Thoracic aorta (tissue), 2 donors: ENCODE measurements at places on chromosomes 12 and 14. TPM values are rescaled to one million over a fixed set of nuclear protein-coding genes. Genes with fewer than 3 reads are reported as not detected.

- DNase-seq = no peak
Observed at GRCh38 chr12:77153706-77154105, 88.3 kb upstream of the E2F7 start.

GRCh38 chr14:59017285-59017965 is 171.0 kb upstream of the DAAM1 start:
- DNase-seq = no peak

DNA sequence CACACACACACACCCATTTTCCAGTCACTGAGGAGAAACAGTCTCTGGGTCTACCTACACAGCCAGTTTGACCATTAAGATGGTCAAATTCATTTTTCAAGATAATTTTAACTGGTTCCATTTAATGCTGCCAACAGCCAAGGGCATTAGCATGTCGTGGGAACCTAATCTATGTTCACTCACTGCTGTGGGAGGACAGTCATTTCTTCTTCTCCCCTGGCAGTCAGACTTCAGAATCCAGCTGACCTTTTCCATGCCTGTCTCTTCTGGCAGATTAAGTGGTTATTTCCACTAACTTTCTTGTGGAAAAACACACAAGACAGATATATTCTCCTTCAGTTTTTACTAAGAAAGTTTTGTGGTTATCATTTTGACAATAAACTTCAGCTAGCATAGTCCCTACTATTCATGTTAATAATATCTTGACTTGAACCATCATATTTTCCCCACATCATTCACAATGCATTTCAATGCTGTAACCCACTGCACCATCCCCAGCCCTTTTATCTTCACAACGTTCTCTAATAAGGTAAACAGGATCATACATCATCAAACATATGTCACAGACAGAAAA is 82.2 kb downstream of the DAD1 start:
- no peak for DNase-seq

GRCh38 chr12:74339211-74339610 is 198.4 kb upstream of the ATXN7L3B start:
- no peak for DNase-seq

GRCh38 chr12:114166362-114166761 is 200.2 kb upstream of the RBM19 start:
- DNase-seq = no peak

DNA sequence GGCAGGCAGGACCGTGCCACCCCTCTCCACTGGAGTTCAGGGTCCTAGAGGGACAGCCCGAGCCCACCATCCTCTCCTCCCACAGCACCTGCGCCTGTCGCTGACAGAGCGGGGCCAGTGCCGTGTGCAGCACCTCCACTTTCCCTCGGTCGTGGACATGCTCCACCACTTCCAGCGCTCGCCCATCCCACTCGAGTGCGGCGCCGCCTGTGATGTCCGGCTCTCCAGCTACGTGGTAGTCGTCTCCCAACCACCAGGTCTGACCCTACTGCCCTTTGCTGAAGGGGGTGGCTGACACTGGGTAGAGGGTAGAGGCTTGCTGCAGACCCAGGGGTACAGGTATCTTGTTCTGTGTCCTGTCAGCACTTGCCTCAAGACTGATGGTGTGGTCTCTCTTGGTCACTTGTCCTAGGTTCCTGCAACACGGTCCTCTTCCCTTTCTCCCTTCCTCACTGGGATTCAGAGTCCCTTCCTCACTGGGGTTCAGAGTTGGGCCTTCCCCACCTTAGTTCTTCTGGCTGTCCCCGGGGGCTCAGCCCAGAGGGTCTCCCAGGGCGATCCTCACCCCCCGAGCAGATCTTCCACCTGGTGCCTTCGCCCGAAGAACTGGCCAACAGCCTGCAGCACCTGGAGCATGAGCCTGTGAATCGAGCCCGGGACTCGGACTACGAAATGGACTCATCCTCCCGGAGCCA is 42.0 kb downstream of the SH2B3 start:
- DNase-seq = no peak

DNA sequence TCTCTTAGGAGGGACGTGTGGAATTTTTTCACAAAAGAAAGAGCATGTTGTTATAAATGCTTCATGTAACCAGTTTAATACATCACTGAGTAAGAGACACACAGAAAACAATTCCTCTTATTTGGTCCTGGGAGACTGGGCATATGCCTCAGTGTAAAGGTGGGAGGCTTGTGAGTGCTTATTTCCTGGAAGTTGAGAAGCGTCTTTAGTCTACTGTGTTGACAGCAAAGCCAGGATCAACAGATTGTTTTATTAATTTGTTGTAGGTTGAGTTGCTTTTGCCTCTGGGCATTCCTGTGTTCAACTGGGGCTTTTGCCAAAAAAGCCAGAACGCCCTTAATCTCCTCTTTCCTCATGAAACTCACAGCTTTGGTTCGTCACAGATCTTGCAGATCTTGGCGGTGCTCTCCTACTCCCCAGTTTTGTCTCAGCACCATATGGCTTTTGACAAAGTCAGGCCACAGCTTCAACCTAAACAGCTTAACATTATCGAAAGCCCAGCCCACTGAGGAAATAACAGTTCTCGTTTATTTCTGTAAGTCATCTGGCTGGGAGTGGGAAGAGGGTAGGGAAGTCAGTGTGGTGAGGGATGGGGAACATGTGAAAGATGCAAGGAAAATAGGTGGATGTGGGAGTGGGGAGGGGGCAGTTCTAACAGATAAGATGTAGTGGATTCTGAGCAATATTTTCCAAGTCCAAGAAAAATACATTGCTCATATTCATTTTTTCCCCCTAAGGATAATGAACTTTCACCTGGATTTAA is 227.2 kb downstream of the DACT1 start:
- DNase-seq = no peak

- DNase-seq = no peak
Observed at GRCh38 chr14:22870811-22871223, 723 bp upstream of the LRP10 start.

DNA sequence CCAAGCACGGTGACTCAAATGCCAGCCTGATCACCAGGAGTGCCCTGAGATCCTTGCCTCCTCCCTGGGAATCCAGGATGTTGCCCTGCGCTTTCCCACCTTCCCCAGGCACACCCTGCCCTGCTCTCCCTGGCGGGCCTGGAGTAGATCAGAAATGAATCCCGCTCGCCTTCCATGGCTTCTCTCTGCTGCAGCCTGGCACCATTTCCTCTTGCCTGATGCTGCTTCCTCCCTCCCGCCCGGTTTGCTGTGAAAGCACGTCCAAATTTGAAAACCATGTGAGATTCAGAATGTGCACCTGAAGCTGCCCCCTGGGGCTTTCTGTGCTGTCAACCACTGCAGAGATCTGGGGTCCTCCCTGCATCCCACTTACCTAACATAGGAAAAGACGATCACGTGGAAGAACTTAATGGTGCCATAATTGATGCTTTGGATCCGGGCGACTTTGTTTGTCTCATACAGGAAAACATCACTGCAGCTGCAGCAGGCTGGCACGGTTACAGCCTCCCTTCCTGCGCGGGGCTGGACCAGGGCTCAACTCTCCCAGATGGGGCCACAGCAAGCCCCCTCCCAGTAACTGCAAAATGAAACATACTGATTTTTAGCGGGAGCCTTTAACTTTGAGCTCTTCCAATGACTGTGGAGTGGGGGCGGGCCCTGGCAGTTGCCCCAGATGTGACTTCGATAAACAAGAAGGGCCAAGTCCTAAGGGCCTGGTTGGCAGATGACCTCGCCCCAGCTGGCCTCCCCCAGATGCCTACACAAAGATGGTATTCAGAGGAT is 24.9 kb upstream of the C12orf76 start:
- no peak for DNase-seq

DNA sequence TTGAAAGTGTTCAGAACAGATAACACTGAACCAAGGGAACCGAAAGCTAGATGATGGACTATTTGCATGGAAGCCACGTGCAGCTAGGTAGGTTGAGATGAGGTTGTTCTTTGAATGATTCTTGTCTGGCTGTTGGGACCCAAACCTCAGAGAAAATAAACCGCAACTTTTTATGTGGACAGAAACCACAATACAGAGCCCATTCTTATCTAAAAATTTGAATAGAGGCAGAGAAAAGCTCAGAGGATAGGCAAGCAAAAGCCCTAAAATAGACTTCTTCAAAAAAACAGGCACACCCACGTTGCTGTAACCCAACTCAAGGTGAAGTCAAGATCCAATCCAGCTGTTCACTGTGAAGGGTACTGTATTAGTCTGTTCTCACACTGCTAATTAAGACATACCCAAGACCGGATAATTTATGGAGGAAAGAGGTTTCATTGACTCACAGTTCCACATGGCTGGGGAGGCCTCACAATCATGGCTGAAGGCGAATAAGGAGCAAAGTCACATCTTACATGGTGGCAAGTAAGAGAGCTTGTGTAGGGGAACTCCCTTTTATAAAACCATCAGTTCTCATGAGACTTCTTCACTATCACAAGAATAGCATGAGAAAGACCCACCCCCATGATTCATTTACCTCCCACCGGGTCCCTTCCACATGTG is 353.8 kb downstream of the AACS start:
- no peak for DNase-seq

- no peak for DNase-seq
Observed at GRCh38 chr12:8849876-8850275, 27.5 kb downstream of the A2ML1 start.

DNA sequence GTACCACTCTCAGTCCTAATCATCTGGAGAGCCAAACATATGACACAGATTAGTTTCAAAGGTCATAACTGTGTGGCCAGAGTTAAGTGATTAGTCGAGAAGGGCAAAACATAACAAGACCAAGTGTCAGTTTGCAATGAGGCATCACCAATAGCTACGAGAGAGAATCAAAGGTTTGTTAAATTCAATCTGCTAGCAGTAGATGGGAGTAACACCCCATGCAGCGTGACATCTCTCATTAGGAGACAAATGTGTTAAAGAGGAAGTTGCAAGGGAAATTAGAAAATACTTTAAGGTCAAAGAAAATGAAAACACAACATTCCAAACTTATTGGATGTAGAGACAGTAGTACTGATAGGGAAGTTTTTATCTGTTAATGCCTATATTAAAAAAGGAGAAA is 135.7 kb upstream of the SYT10 start:
- DNase-seq = no peak

DNA sequence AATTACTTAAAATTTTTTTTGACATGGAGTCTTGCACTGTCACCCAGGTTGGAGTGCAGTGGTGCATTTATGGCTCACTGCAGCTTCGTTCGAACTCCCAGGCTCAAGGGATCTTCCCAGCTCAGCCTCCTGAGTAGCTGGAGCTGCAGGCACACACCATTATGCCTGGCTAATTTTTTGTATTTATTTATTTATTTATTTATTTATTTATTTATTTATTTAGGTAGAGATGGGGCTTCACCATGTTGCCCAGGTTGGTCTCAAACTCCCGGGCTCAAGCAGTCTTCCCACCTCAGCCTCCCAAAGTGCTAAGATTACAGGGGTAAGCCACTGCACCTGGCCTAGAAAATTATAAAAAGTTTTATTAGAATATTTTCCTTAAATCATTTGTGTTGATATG is 73.6 kb downstream of the DACT1 start:
- DNase-seq = no peak

DNA sequence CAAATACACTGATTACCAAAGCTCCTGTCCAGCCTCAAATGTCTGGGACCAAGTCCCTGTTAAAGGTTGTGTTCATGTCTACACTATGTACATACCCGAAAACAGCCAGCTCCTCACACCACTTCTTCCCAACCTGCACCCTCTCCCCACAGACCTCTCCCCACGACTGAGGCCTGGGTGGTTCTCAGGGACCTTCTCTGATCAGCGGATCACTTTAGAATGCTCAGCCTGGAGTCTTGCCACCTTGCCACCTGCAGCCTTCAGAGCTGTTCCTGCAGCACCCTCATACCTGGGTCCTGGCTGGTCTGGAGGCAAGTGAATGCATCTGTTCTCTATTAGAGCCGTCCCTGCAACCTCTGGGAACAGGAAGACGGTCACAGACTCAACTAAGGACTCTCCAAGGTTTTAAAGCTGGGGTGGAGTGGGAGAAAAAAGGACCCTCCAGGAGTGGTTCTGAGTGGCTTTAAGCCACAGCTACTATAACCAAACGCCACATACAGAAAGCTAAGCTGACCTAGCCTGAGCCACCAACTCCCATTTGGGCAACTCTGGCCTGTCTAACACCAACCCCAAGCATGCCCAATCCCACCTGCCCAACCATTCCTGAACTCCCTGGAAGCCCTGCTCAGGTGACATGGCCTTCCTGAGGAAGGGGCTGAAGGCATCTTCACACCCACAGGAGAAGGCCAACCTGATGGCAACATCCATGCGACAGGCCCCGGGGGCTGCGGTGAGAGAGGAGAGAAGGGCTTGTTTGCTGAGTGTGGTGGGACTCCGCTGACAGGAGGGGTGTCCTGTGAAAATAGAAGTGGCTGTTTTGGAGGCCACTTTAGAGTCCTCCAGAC is 8.6 kb downstream of the KRT2 start:
- DNase-seq = no peak

- no peak for DNase-seq
Observed at GRCh38 chr12:109716512-109717389, 3.1 kb downstream of the FAM222A start.

GRCh38 chr14:68783408-68784225 is 9.2 kb downstream of the ZFP36L1 start:
- DNase-seq = no peak

GRCh38 chr12:76206677-76207072 is 122.2 kb upstream of the NAP1L1 start:
- DNase-seq = no peak

DNA sequence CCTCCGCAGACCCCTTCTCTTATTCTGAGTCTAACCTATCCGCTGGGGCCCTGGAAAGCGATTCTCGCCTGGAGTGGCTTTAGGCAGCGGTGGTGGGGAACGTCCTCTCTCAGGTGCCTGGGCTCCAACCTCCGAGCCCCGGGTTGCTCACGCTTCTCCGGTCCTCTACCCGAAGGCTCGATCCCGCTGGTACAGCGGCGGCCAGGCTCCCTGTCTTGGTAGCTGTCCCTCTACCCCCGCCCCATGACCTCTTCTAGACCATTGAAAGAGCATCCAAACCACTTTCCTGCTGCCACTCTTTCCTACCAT is 505 bp upstream of the HEBP1 start:
- no peak for DNase-seq

- no peak for DNase-seq
Observed at GRCh38 chr14:55451950-55452349, 11.5 kb upstream of the TBPL2 start.

DNA sequence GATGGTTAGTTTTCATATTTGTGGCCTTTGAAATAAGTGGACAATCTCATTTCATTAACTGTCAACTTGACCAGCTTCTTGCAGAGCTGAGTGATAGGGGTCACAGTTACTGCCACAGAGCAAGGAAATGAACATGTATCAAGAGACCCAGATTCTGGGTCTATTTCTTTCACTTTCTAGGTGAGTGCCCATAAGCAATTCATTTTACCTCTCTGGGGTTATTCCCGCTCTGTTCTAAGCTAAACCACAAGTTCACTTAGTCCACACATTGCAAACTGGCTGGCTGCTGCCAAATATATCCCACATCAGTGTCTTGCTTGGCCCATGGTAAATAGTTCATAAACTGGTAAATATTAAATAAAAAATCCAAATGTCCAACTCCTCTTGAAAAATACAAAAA is 29.9 kb downstream of the GPHB5 start:
- no peak for DNase-seq

TEAD4 gene
- total RNA-seq = 42.5 TPM

CRIP2 gene
- total RNA-seq = 307 TPM

FAM90A1 gene
- not detected for total RNA-seq

CEP128 gene
- 2.1 TPM for total RNA-seq

BDKRB2 gene
- total RNA-seq = 14.3 TPM

NRIP2 gene
- total RNA-seq = 4.9 TPM

CSRP2 gene
- total RNA-seq = 75.0 TPM

SLC39A2 gene
- not detected for total RNA-seq

BCL2L2 gene
- 74.4 TPM for total RNA-seq

DENR gene
- 37.2 TPM for total RNA-seq

CDKL1 gene
- 8.1 TPM for total RNA-seq
